ENCODE measurements at places on chromosomes 2 and 18. TPM values are rescaled to one million over a fixed set of nuclear protein-coding genes. Genes with fewer than 3 reads are reported as not detected.

GRCh38 chr2:169362118-169362893, at the start of gene LRP2:
Gene LRP2 (minus strand): TSS chr2:169362534. CDS start chr2:169362399, 135 bp downstream.
- DNase-seq: no peak

- no peak for DNase-seq
Measured at GRCh38 chr18:9926223-9926894, 12.5 kb downstream of the VAPA start.

- DNase-seq: no peak
Measured at GRCh38 chr2:53863538-53864227, 3.9 kb upstream of the GPR75 start.

Gene UPP2
- not detected for total RNA-seq

GRCh38 chr18:31197676-31198075, 35.0 kb upstream of the DSC1 start:
- DNase-seq: no peak

Gene FBXO15
- total RNA-seq: not detected

Gene PMAIP1
- total RNA-seq: 1.7 TPM

Measured in gastrocnemius medialis (tissue), 4 donors.